Activated naive CD8-positive, alpha-beta T cell treated with anti-CD3 and anti-CD28 coated beads, Interleukin-2, amount 10 ng/mL, durations not matched to agents 7 days and 5 days (primary cell): ENCODE measurements at places on chromosomes 1 and 21.
A peak's percentile ranks its signal among the peaks of the same experiment; 100 is the strongest.

GRCh38 chr1:247111700-247112478 is 7.7 kb upstream of the ZNF669 start:
- H3K36me3 ChIP-seq: no peaks in the 10 kb centered on the region
- peaks cover 3% of the 10 kb centered on the region for H3K4me1 ChIP-seq
- no peak overlapping the region for H3K4me3 ChIP-seq
- no peak overlapping the region for H3K27ac ChIP-seq
- H3K27me3 ChIP-seq: peaks cover 46% of the 10 kb centered on the region

- H3K36me3 ChIP-seq: no peaks in the 10 kb centered on the region
- H3K27me3 ChIP-seq: peaks cover 11% of the 10 kb centered on the region
- no peak for DNase-seq
Measured at GRCh38 chr1:62288662-62289061, 30.6 kb downstream of the KANK4 start.

- no peaks in the 10 kb centered on the region for H3K36me3 ChIP-seq
- H3K4me3 ChIP-seq: no peak overlapping the region
- no peaks in the 10 kb centered on the region for H3K27me3 ChIP-seq
- no peaks in the 10 kb centered on the region for H3K4me1 ChIP-seq
Measured at GRCh38 chr1:57089855-57090254, 124.0 kb upstream of the C8B start.

GRCh38 chr1:171622152-171622462 is at the start of gene MYOCOS:
Gene MYOCOS, plus strand, starts transcription at chr1:171622243. Its CDS starts 1,641 bp downstream, at chr1:171623884.
- no peaks in the 10 kb centered on the region for H3K4me1 ChIP-seq
- H3K4me3 ChIP-seq: no peak within 1 kb of the TSS
- no peak within 1 kb of the TSS for H3K27ac ChIP-seq

DNA sequence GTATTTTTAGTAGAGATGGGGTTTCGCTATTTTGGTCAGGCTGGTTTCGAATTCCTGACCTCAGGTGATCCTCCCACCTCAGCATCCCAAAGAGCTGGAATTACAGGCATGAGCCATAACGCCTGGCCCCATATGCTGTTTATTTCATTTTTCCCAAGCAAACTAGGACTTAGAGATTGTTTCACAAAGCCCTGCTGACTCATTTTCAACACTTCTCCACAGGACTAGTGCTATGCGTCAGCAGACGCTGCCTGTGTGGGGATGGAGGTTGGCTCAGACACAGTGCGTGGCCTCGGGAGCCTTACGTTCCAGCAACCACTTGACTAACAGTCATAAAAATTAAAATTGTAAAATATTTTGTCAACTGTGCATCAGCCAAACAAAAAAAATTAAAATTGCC is 22.7 kb downstream of the PKNOX1 start:
- no peaks in the 10 kb centered on the region for H3K27me3 ChIP-seq
- H3K27ac ChIP-seq: no peak overlapping the region
- H3K4me3 ChIP-seq: no peak overlapping the region
- H3K36me3 ChIP-seq: peaks cover 20% of the 10 kb centered on the region
- DNase-seq: no peak

- no peaks in the 10 kb centered on the region for H3K27me3 ChIP-seq
- no peak within 1 kb of the TSS for H3K4me3 ChIP-seq
- DNase-seq: no peak
- H3K27ac ChIP-seq: no peak within 1 kb of the TSS
Measured at GRCh38 chr21:42315296-42315891, at the start of gene TFF3. Gene TFF3, minus strand, starts transcription at chr21:42315409. Its CDS starts 35 bp downstream, at chr21:42315374.

DNA sequence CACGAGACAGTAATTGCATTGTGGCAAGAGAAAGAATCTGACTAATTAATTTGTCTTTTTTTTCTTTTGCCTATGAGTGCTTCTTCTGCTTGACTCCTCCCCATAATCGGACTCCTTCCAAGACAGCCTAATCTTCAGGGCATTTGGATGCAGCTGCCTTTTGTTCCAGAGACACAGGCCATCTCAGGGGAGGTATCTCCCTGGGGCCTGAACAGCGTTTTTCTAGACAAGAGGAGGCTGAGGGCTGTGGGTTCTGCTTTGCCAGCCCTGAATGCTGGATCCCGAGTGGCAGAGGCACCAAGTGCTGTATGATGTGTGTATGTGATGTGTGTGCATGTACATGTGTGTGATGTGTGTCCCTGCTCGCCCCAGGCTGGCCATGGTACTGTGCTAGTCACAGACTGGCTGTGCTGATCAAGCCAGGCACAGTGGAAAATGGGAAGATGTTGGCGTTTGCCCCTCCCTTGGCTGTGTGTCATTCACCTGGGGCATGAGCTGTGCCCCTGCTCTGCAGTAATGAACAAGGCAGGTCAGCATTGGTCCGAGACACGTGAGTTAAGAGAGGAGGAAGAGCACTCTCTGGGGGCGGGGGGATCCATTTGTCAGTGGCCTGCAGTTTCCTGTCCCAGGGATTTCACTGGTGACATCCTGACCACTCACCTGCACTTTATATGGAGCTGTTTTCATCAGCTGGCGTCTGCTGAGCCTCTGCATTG is 77.2 kb downstream of the ADARB1 start:
- H3K27me3 ChIP-seq: no peaks in the 10 kb centered on the region
- DNase-seq: no peak
- peak overlapping the region; percentile 57 for H3K4me3 ChIP-seq
- H3K27ac ChIP-seq: peak overlapping the region; percentile 80
- peaks cover 7% of the 10 kb centered on the region for H3K36me3 ChIP-seq

GRCh38 chr1:31739346-31739745 is 24.8 kb downstream of the ADGRB2 start:
- peak overlapping the region; percentile 51 for H3K27ac ChIP-seq
- no peaks in the 10 kb centered on the region for H3K27me3 ChIP-seq

DNA sequence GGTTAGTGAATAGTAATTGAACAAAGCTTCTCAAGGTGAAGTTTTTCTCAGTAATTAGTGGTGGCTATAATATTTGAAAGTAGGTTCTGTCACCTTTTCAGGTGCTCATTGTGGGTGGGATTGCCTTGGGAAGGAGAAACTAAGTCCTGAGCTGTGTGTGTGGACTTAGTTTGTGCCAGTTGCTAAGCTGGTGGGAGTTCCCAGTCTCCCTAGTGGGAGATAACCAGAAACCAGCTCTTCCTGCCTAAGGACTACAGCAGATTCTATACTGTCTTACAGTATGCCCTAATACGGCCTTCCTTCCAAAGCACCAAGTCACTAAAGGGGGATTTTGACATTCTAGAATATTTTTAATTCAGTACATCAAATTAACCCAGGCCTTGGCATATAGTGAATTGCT is 94.3 kb downstream of the PTBP2 start:
- no peak overlapping the region for H3K4me3 ChIP-seq
- H3K4me1 ChIP-seq: peaks cover 4% of the 10 kb centered on the region
- no peaks in the 10 kb centered on the region for H3K27me3 ChIP-seq
- no peak overlapping the region for H3K27ac ChIP-seq
- peaks cover 31% of the 10 kb centered on the region for H3K36me3 ChIP-seq

DNA sequence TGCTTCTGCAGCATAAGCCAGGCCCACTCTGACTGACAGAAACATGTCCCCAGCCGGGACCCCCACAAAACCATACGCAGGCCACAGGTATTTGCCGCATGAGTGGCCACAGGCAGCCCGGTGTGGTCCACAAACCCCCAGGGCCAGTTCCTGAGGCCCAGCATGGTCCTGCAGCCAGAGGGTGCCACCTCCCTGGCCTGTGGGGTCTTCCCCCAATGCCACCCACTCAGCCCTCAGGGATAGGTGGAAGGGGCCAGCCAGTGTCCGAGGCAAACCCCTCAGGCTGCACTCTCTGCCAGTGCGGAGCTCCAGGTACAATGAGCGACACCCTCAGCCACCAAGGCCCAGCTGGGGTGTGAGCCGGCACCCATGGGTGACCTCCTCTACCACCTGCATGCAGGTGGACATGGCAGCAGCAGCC is 43.5 kb downstream of the UBE2G2 start:
- peaks cover 2% of the 10 kb centered on the region for H3K4me1 ChIP-seq
- H3K27ac ChIP-seq: no peak overlapping the region
- no peaks in the 10 kb centered on the region for H3K27me3 ChIP-seq
- no peaks in the 10 kb centered on the region for H3K36me3 ChIP-seq

DNA sequence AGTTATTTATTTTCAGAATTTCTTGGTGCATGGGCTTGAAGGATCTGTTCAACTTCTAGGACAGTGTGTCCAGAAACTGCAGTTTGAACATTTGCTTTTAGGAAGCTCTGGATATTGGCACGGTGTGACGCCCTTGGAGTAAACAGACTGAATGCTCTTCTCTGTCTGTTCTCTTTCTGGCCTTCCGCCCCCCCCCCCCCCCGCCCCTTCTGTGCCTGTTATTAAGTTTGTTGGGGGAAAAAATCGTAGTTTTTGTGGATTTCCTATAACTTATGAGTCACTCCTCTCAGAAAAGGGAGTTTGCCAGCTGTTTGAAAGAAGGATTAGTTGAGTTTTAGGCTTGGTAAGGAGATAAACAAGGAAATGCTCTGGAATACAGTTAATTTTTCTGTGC is 1.2 kb downstream of the KCTD3 start:
- peak overlapping the region; percentile 50 for H3K27ac ChIP-seq
- H3K4me3 ChIP-seq: peak overlapping the region; percentile 81
- DNase-seq: no peak
- H3K27me3 ChIP-seq: peaks cover 19% of the 10 kb centered on the region
- H3K36me3 ChIP-seq: no peaks in the 10 kb centered on the region

- no peaks in the 10 kb centered on the region for H3K27me3 ChIP-seq
- H3K4me1 ChIP-seq: peaks cover 7% of the 10 kb centered on the region
- no peak for DNase-seq
- peaks cover 7% of the 10 kb centered on the region for H3K36me3 ChIP-seq
Measured at GRCh38 chr1:97853221-97853620, 67.6 kb downstream of the DPYD start.

GRCh38 chr1:56872597-56872996 is 18.0 kb downstream of the C8A start:
- H3K4me1 ChIP-seq: no peaks in the 10 kb centered on the region
- H3K27ac ChIP-seq: no peak overlapping the region
- H3K4me3 ChIP-seq: no peak overlapping the region
- H3K36me3 ChIP-seq: no peaks in the 10 kb centered on the region

- H3K4me3 ChIP-seq: no peak overlapping the region
- no peak for DNase-seq
- no peaks in the 10 kb centered on the region for H3K36me3 ChIP-seq
Measured at GRCh38 chr1:68174738-68175113, 57.6 kb downstream of the WLS start.

GRCh38 chr1:207405814-207406213 is 48.3 kb upstream of the CR2 start:
- H3K4me3 ChIP-seq: no peak overlapping the region
- peaks cover 2% of the 10 kb centered on the region for H3K36me3 ChIP-seq
- H3K4me1 ChIP-seq: peaks cover 4% of the 10 kb centered on the region
- no peak for DNase-seq
- H3K27me3 ChIP-seq: peaks cover 3% of the 10 kb centered on the region

DNA sequence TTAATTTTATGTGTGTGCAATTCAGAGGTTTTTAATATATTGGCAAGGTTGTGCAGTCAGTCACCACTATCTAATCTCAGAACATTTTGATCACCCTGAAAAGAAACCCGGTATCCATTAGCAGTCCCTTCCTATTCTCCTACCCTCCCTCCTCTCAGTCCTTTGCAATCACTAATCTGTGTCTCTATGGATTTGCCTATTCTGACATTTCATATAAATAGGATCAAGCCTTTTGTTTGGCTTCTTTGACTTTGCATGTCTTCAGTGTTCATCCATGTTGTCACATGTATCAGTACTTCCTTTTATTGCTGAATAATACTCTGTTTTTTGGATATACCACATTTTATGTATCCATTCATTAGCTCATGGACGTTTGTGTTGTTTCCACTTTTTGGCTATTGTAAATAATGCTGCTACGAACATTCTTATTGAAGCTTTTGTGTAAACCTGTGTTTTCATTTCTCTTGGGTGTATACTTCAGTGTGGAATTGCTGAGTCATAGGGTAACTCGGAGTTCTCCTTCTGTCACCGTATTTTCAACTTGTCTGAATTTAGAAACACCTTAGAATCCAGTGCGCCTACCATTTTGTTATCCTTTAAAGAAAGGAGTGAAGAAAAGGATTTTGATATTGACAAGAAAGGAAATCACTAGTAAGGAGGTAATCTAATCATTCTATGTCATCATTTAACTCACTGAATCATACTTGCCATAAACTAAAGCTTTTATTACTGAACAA is 3.4 kb downstream of the CEP85 start:
- peaks cover 35% of the 10 kb centered on the region for H3K4me1 ChIP-seq
- no peak for DNase-seq
- H3K36me3 ChIP-seq: peaks cover 25% of the 10 kb centered on the region
- peak overlapping the region; percentile 25 for H3K4me3 ChIP-seq

DNA sequence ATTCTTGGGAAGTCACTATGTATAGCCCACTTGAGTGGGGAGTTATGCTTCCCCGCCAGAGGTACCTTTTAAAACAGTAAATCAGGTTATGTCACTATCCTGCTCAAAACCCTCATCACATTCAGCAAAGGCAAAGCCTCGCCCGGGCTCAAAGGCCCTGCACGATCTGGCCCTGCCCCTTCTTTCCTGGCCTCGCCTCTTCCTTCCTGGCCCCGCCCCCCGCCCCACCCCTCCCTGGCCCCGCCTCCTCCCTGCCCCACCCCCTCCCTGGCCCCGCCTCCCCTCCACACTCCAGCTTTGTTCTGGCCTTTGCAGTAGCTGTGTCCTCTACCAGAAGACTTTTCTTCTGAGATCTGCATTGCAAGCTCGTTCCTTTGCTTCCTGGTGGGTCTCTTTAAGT is 6.6 kb downstream of the LDLRAD2 start:
- no peak for DNase-seq
- peaks cover 14% of the 10 kb centered on the region for H3K27me3 ChIP-seq
- H3K4me3 ChIP-seq: no peak overlapping the region
- no peaks in the 10 kb centered on the region for H3K36me3 ChIP-seq
- H3K27ac ChIP-seq: no peak overlapping the region

- DNase-seq: no peak
- no peaks in the 10 kb centered on the region for H3K36me3 ChIP-seq
- H3K4me1 ChIP-seq: no peaks in the 10 kb centered on the region
- no peaks in the 10 kb centered on the region for H3K27me3 ChIP-seq
- no peak overlapping the region for H3K4me3 ChIP-seq
Measured at GRCh38 chr1:68959461-68960030, 462.7 kb upstream of the DEPDC1 start.

- DNase-seq: no peak
- peaks cover 9% of the 10 kb centered on the region for H3K4me1 ChIP-seq
- no peak overlapping the region for H3K27ac ChIP-seq
- H3K27me3 ChIP-seq: no peaks in the 10 kb centered on the region
Measured at GRCh38 chr1:243475966-243476365, 220.1 kb downstream of the SDCCAG8 start.

GRCh38 chr1:178046591-178047270 is 47.2 kb upstream of the RASAL2 start:
- no peak overlapping the region for H3K4me3 ChIP-seq
- DNase-seq: no peak
- no peak overlapping the region for H3K27ac ChIP-seq
- no peaks in the 10 kb centered on the region for H3K27me3 ChIP-seq
- no peaks in the 10 kb centered on the region for H3K36me3 ChIP-seq

- no peaks in the 10 kb centered on the region for H3K4me1 ChIP-seq
- no peak overlapping the region for H3K4me3 ChIP-seq
- no peak for DNase-seq
- no peak overlapping the region for H3K27ac ChIP-seq
Measured at GRCh38 chr1:171142416-171143385, 42.4 kb upstream of the FMO2 start.

- H3K4me3 ChIP-seq: no peak overlapping the region
- no peak overlapping the region for H3K27ac ChIP-seq
- peaks cover 1% of the 10 kb centered on the region for H3K4me1 ChIP-seq
- DNase-seq: no peak
- H3K36me3 ChIP-seq: no peaks in the 10 kb centered on the region
Measured at GRCh38 chr1:3051270-3052268, 17.4 kb upstream of the PRDM16 start.

- DNase-seq: no peak
- peaks cover 12% of the 10 kb centered on the region for H3K27me3 ChIP-seq
- no peaks in the 10 kb centered on the region for H3K36me3 ChIP-seq
- H3K4me3 ChIP-seq: no peak overlapping the region
- H3K27ac ChIP-seq: no peak overlapping the region
Measured at GRCh38 chr1:152899883-152900282, 8.5 kb upstream of the IVL start.
